ENCODE measurements at places on chromosomes 7 and 10. TPM values are rescaled to one million over a fixed set of nuclear protein-coding genes. Genes with fewer than 3 reads are reported as not detected.

DNA sequence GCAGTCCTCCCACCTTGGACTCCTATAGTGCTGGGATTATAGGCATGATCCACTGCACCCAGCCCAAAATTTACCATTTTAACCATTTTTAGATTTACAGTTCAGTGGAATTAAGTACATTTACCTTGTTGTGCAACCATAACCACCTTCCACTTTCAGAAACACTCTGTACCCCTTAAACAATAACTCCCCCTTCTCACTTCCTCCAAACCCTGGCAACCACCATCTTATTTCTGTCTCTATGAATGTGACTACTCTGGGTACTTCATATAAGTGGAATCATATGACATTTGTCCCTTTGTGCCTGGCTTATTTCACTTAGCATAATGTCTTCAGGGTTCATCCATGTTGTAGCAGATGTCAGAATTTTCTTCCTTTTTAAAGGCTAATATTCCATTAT, 33.6 kb downstream of the SUFU start:
- no peak for DNase-seq

GRCh38 chr7:82021036-82021435, 251.2 kb upstream of the HGF start:
- DNase-seq = no peak

UPF2 gene
- 40.5 TPM for total RNA-seq

DNA sequence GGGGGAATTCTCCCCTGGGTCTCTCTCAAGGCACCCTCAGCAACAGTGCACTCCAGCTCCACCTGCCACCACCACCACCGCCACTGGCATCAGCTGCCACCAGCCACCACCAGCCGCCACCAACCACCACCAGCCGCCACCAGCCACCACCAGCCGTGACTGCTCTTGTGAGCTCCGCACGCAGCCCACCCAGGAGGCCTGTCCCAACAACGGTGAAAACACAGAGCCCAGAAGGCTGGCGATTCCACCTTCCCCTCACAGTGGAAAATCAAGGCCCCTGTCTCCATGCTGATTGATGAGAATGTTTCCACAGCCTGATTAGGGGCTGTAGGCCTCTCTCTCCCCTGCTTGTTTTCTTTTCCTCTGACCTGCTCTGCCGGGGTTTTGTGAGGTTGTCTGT, 41.1 kb downstream of the COBL start:
- DNase-seq = no peak

GRCh38 chr10:21052072-21052708, 155.1 kb upstream of the NEBL start:
- DNase-seq = no peak

SCART1 gene
- total RNA-seq = 3.9 TPM

- DNase-seq = no peak
These were observed 88.3 kb downstream of the SLC25A13 start for GRCh38 chr7:96233528-96234154.

RAMP3 gene
- total RNA-seq = not detected

DNA sequence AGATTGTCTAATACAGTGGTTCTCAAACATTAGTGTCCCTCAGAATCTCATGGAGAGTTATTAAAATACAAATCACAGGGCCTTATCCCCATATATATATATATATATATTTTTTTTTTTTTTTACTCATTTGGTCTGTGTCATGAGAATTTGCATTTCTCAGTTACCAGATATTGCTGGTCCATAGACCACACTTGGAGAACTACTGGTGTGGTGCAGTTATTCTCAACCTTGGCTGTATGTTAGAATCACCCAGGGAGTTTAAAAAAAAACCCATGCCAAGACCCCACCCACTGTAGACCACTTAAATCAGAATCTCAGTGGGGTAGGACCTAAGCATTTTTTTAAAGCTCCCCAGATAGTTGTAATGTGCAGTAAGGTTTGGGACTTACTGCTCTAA, 179.9 kb downstream of the AUTS2 start:
- DNase-seq = no peak

DNA sequence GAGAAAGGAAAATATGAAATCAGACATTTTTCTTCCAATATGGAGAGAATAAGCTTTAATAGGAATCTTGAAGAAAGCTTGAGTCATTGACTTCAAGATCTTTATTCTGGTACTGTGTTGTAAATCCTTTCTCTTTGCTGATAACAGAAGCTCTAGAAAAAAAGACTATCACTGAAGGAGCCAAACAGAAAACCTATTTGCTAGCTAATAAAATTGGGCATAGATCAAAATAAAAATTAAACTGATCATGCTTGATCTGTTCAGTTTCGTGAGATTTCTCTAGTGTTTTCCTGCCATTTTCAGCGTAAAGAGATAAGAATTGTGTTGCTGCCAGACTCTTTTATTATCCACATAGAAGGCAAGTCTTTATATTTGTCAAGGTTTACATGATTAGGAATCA, 1.5 kb upstream of the GHITM start:
- DNase-seq = no peak

GRCh38 chr7:127029823-127030222, 222.9 kb downstream of the GRM8 start:
- no peak for DNase-seq

GRCh38 chr7:22210967-22211366, 146.0 kb downstream of the RAPGEF5 start:
- DNase-seq = no peak

- DNase-seq = no peak
These were observed 124.4 kb downstream of the KCNMA1 start for GRCh38 chr10:77513220-77513619.
